ENCODE measurements at places on chromosomes 11 and 22. TPM values are rescaled to one million over a fixed set of nuclear protein-coding genes. Genes with fewer than 3 reads are reported as not detected.

FXYD6 gene
- total RNA-seq, result not detected

TSPAN32 gene
- total RNA-seq, result 93.2 TPM

PDE2A gene
- total RNA-seq, result 4.9 TPM

FGF19 gene
- not detected for total RNA-seq

GRCh38 chr22:31628969-31629708 is 32.9 kb downstream of the PISD start:
- no peak for DNase-seq

GRCh38 chr11:113475160-113475761 is at the start of gene DRD2:
Gene DRD2, minus strand, starts transcription at chr11:113475398. Its CDS starts 50,747 bp downstream, at chr11:113424651.
- no peak for DNase-seq

- no peak for DNase-seq
Observed at GRCh38 chr22:48147831-48148230, 1385.4 kb downstream of the TBC1D22A start.

- no peak for DNase-seq
Observed at GRCh38 chr22:46764140-46764680, 1.8 kb downstream of the TBC1D22A start.

GRCh38 chr22:30348809-30349208 is 7.9 kb downstream of the SF3A1 start:
- DNase-seq, result no peak

DNA sequence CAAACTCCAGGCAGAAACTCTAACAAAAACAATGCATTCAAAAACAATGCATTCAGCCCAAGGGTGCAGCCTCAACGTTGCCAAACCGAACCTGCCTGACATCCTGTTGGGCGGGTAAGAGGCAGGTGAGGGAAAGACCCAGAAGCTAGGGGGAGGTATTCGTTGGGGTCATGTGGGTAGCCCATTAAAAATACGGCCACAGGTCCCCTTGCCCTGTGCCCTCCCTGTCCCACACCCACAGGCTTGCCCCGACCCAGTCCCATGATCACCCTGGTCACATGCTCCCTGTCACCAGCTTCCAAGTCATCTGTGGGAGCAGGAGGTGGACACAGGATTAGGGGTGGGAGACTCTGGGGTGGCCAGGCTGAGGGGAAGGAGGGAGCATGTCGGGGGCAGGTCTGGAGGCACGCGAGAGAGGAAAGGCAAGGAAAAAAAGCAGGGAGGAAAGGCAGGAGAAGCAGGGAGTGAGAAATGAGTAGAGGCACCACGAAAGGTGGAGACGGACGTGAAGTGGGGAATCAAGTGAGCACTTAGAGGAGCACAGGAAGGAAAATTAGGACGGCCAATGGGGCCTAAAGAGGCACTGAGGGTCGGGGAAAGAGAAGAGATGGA is 683 bp downstream of the PLA2G6 start:
- peak; percentile 45 for DNase-seq

GRCh38 chr11:128796270-128796669 is 70.8 kb downstream of the KCNJ1 start:
- DNase-seq, result no peak
